ENCODE measurements at places on chromosomes 5 and 9.

GRCh38 chr9:124467410-124468060 lies 17.3 kb downstream of the ADGRD2 start:
- ATAC-seq, result no peak

DNA sequence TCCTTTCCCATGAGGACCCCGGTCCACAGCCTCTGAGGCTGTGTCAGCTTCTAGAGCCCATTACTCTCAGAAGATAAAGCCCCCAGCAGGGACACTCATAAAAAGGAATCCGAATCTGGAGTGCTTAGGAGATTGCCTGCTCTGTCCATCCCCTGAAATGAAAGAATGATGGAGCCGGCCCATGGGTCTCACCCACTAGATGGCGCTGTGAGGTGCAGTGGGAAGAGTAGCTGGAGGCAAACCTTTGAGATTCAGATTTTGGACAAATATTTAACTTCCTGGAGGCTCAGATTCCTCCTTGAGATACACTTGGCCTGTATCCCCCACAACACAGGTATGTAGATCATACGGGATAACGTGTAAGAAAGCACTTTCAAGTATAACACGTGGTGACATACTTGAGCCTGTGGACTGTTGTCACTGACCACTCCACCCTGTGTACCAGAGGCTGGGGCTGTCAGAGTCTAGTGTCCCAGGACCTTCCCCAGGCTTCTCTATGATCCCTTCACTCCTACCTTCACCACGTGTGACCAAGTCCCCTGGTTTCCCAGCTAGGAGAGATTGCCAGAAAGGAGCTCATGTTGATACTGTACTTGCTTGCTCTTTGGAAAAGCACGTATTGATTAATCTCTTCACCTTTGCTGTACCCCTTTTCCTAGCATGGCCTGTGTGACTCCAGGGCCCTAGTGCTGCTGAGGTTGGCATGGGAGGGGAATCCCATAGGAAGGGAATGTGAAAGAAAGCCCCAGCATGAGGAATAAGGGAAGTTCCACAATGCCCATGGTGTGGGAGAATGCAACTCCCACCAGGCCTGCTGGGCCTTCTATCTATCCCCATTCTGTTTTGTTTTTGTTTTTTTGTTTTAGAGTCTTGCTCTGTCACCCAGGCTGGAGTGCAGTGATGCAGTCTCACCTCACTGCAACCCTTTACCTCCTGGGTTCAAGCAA lies 32.1 kb downstream of the TRMO start:
- ATAC-seq, result peak; percentile 49

DNA sequence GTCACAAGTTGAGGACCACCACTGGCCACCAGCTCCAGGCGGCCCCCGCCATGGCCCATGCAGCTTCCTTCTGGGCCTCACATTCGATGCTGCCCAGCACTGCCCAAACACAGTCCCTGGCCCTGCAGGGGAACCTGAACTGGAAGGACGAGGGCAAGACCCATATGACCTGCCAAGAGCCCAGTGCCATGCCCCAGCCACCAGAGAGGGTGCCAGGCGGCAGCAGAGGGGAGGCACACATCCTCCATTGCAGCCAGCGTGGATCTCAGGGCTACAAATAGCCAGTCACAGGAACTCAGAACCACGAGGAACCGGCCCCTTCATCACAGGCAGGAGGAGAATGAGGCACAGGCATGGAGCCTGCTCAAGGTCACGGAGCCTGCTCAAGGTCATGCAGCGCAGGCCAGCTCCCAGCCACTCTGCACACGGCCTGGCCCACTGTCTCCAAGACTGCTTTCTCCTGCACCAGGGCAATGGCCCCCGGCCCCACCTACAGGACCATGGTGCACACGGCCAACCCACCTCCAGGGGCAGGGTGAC lies 69.6 kb downstream of the SEMA4D start:
- no peak for ATAC-seq

DNA sequence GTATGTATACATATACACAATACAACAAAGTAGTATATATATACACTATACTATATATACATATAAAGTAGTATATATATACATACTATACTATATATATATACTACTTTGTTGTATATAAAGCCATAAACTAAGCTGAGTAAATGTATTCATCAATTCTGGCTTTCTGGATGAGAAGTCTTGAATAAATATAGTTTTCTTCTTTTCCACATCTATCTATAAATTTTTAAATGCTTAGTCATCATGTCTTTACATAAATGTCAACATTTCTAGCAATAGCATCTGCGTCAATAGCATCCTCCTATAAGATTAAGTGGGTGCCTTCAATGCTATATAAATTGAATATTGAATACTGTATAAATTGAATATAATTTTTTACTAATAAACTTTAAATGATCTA lies 63.1 kb upstream of the COX7C start:
- ATAC-seq, result no peak

DNA sequence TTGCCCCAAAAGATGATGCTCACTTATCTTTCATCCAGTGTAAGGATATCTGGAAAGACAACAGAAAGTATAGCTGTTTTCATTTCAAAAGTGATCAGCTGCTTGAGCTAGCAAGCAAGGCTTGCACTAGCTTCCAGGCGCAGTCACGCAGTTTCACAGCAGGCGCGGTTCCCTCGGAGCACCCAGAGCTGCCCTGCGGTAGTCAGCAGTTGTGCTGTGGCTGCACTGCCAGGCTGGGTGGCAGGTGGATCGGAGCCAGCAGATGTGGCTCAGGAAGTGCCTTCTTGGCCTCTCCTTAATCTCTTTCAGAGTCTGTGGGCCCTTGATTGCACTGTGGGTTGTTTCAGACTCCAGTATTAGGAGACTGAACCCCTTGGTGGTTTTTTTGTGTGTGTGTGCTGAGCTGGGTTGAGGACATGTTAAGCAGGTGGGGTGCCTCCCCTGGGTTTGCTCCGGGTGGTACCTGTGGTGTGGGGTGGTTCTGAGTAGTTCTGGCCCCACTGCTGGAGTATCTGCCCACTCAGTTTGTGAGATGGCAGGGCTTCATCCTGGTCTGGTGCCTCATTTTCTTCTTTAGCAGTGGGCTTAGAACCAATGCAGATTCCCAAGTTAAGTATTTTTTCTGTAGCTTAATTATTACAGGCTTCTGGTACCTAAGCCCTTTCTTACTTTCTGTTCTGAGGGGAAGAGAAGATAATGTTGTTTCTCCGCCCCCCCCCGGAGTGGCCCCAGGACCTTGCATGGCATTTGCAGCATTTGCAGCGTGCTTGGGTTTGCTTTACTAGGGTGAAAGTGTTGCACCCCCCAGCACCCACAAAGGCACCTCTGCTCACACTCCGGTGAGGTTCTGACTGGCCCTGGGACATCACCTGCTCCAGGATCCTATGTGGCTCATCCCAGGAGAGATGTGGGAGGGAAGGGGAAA lies 16.4 kb downstream of the TENT4A start:
- ATAC-seq, result peak; percentile 6

GRCh38 chr5:24163091-24163490 lies 481.7 kb downstream of the CDH10 start:
- ATAC-seq, result no peak

- no peak for ATAC-seq
Observed at GRCh38 chr5:69202497-69202896, 13.1 kb downstream of the CENPH start.

DNA sequence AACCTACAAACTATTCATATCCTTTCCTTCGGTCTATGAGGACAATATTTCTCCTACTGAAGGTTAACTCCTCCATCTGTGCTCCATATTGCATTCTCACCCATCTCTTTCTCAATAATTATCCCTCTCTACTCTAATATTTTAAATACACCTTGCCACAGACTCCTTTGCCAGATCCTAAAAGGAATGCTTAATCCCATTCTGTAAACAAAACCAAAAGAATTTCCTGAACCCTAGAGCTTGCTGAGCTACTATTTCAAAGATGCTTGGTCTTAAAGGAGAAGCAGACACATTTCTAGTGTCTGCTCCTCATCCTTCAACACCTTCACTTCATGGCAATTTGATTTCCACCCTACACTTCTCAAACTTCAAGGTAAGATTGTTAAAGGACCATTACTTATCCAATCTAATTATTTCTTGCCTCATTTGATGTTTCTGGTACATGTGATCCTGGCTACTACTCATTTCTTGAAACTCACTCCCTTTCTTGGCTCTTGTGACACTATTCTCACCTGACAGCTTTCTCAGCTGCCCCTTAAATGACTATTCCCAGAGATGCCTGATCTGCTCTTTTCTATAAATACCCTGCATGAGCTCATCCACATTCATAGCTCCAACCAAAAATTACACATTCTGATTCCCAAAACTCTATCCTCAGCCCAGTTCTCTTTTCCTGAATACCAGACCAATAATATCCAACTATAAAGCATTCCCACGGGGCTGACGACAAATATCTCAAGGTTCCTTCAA lies 20.2 kb downstream of the HOMER1 start:
- no peak for ATAC-seq

DNA sequence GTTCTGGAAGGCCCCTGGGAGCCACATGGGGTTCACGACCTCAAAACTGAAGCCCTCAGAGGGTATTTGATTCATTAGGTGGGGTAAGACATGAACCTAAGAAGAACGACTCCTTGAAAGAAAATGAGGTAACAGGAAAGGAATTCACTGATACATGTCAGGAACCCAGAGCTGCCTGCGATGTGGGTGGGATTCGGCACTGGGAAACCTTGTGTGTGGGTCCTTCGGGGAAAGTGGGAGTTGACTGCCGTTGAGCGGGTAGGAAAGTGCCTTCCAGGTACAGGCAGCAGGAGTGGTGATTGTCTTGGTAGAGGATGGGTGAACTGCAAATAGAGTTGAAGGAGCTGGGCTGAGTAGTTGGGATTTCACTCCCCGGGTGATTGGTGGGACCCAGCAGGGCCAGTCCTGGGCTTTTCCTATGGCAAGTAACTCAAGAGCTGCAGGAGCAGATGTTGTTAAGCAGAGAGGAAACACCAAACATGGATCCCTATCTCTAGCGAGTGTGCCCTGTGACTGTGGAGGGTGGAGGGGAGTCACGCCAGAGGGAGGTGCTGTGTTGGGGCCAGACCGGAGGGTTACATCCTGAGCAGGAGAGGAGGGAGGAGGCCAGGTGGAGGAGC lies 30.8 kb downstream of the ANKRD33B start:
- ATAC-seq, result peak; percentile 18

DNA sequence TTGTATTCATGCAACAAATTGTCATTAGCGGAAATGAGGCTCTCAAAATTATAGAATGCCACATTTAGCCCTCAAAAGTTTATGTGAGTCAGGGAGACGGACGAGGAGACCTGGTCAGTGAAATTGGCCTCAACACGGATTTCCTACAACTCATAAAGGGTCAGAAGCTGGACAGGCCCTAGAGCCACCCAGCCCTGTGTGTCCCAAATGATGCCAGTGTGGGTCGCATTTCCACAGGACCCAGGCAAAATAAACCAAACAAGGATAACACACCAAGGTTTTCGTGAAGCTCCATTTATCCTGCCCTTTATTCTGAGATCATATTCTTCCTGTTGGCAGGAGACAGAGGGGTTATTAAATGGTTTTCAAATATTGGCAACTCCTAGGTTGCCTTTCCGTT lies 72.0 kb upstream of the COL5A1 start:
- ATAC-seq, result no peak

DNA sequence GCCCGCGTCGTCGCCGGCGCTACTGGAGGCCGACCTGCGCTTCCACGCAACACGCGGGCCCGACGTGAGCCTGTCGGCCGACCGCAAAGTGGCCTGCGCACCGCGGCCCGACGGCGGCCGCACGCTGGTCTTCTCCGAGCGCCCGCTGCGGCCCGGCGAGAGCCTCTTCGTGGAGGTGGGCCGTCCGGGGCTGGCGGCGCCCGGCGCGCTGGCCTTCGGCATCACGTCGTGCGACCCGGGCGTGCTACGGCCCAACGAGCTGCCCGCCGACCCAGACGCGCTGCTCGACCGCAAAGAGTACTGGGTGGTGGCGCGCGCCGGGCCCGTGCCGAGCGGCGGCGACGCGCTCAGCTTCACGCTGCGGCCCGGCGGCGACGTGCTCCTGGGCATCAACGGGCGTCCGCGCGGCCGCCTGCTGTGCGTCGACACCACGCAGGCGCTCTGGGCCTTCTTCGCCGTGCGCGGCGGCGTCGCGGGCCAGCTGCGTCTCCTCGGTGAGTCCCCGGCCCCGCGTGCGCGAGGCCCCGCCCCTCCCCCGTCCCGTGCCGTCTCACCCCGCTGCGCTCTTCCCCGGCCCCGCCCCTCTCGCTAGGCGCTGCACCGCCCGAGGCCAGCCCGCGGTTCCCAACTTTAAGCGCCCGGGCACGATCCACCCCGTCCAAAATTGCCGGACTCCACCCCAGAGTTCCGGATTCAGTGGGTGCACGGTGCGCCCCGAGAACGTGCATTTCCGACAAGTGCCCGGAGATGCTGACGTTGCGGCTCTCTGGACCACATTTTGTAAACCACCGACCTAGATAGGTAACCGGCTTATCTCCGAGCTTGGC lies 42.8 kb downstream of the NEURL1B start:
- ATAC-seq, result no peak
